ENCODE measurements at places on chromosomes 6 and 20.
A peak's percentile ranks its signal among the peaks of the same experiment; 100 is the strongest.

- peak; percentile 43 for DNase-seq
Measured at GRCh38 chr6:26240157-26241032, 124.6 kb upstream of the BTN3A2 start.

GRCh38 chr6:84258866-84259265 is 31.4 kb upstream of the CEP162 start:
- no peak for DNase-seq

DNA sequence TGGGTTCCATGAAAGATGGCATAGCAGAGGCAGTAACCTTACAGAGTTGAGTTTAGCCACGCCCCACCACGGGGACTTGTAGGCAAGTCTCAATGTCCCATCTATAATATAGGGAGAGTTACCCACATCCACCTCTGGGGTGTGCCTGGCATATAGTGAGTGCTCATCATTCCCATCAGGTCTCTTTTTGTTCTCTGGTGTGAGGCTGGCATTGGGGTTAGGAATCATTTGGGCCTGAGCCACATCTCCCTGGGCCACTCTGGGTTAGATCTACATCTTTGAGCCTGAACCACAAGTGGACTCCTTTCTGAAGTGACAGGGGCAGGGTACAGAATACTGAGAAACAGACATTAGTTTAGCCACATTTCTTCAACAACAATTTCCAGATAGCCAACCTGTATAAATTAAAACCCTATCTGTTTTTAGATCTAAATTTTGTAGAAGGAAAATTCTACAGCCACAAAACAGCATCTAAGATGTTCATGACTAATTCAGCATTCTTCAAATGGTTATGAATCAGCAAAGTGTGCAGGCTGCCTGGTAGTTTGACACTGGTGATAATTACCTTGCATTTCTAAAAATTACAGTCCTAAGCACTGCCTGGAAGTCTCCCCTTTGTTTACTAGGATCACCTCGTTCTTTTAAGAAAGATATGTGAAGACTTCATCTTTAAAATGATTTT is 20.1 kb downstream of the RNF24 start:
- no peak for DNase-seq

GRCh38 chr6:34568341-34569201 is 12.4 kb upstream of the SPDEF start:
- DNase-seq: no peak

- no peak for DNase-seq
Measured at GRCh38 chr6:167244064-167244960, 46.8 kb upstream of the UNC93A start.

DNA sequence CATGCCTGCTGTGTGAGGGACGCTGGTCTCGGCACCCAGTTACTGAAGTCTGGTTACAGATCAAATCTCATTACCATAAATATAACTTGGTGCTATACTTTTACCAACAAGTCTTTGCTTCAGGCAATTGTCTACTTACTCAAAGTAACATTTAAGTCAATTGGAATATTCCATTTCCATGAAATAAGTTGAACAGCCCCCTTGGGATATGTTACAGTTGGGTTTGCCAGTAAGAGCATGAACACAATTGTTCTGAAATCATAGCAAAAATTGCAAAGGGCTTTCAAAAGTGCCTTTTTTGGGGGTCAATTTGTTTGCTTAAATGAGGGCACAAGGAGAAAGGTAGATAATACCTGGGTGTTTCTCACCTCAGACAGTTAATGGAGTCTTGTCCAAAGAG is 170.9 kb upstream of the EXOC2 start:
- DNase-seq: no peak

DNA sequence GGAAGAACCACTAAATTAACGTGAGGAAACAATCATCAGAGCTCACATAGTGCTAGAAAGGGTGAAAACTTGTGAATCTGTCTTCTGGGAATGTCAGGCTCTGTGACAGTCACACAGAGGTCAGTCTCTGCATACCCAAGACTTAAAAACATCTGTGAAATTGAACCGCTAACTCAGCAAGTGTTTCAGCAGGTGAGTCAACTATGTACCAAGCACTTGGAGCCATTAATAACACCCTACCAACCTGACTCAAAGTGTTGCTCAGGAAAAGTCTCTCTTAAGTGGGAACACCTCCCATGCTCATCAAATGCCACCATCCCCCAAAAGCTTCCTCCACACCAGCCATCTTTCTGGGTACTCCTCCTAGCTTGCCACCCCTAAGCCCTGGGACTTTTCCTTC is 92.3 kb upstream of the CARMIL1 start:
- no peak for DNase-seq

GRCh38 chr6:105921781-105922180 is 164.4 kb upstream of the PRDM1 start:
- DNase-seq: no peak

- no peak for DNase-seq
Measured at GRCh38 chr6:16818992-16819626, 57.8 kb upstream of the ATXN1 start.

- no peak for DNase-seq
Measured at GRCh38 chr6:3749977-3750316, 1.6 kb downstream of the PXDC1 start.

- no peak for DNase-seq
Measured at GRCh38 chr6:56227071-56227879, 20.1 kb downstream of the COL21A1 start.

DNA sequence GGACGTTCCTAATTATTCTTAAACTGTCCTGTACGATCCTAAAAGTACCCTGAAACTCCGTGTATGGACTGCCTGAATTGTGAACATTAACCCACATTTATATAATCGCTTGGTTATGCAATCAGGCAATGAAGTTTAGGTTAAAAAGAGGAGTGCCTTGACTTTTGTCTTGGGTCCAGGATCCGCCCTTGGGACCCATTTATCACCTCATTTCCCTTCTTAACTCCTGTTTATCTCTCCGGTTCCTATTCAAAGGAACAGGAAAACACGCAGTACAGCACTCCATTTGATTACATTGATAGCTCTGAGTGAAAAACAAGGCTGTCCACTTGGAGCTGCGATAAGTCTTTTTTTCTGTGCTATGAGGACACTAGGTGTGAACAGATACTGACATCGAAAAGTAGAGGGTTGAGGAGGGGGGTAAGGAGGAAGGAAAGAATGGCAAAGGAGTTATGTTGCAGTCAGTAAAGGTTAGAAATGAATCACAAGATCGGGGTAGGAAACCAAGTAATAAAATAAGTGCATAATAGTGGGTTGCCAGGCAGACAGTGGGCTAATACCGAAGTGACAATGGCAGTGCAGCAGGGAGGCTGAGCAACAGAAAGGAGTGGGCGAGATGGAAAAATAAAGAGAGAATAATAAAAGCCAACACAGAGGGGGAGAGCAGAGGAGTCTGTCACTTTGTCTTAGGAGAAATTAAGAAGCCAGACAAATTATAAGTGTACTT is 15.9 kb upstream of the PCK1 start:
- DNase-seq: no peak

GRCh38 chr20:21570285-21570992 is 56.6 kb upstream of the NKX2-2 start:
- DNase-seq: no peak

DNA sequence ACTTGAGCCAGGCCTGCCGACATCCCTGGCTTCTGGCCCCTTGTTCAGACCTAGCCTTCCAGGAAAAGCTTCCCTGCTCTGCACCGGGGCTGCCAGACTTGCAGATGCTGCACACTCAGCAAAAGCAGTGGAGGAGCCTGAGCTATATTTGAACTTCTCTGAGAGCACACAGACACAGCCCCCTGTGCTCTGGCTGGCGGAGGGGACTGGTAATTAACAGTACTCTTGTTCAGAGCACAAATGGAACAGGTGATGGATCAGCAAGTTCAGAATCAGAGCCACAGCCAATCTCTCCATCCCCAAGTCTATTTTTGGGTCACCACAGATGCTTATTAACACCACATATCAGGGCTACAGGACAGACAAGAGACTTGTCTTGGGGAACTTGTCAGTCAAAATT is 27.6 kb upstream of the RIMS4 start:
- no peak for DNase-seq

- no peak for DNase-seq
Measured at GRCh38 chr20:23363257-23363649, 1.3 kb downstream of the GZF1 start.

- no peak for DNase-seq
Measured at GRCh38 chr6:133208183-133208755, 32.9 kb upstream of the EYA4 start.

DNA sequence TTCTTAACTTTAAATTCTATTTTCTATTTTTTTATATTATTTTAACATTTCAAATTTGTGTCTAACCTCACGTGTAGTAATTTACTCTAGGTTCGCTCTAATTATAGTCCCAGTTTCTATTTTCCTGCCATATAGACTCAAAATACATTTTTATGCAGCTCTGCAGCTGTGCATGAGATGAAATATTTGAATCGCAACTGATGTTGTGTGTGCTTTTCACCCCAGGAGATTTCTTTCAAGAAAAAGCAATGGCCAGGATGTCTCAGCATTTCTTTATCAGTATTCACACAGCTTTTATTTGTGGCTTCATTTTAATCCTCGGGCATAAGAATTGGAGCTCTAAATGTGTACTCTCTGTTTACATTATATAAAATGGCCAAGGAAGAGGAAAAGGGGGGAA is 157.6 kb downstream of the HDGFL1 start:
- no peak for DNase-seq

GRCh38 chr6:108380876-108381275 is 86.0 kb downstream of the AFG1L start:
- DNase-seq: no peak

GRCh38 chr6:101489456-101489855 is 95.9 kb downstream of the GRIK2 start:
- DNase-seq: no peak

DNA sequence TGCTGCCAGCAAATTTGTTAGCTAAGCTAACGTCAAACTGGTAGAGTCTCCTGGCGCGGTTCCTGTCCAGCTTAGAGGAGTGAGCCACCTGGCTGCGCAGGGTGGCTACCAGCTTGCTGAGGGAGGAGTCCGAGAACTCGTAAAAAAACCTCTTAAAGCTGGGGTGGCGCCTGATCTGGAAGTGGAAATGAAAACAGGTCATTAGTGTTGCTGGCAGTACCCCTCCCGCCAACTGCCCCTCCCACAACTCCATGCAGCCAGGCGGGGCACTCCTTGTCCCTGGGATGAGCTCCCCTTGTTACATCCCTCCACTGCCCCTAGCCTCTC is 17.3 kb downstream of the BNIP5 start:
- DNase-seq: no peak

DNA sequence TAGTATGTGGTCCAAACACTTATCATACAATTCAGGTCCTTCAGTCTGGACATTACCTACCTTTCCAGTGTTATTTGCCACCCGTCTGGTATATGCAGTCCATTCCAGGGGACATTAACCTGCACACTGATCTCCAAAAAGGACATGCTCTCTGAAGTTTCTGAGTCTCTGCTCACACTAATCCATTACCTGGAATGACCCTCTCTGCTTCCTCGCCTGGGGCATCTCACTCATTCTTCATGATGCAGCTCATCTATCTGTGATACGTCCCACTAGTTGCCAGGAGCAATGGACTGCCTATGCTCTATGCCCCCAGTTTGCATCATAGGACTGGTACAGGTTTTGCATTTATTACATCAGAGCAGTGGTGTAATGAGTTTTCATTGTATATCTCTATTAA is 5.9 kb upstream of the TUBB2B start:
- DNase-seq: no peak

- DNase-seq: no peak
Measured at GRCh38 chr20:56368351-56369134, 9.8 kb downstream of the FAM210B start.

GRCh38 chr6:21744331-21744730 is 150.8 kb downstream of the SOX4 start:
- no peak for DNase-seq

DNA sequence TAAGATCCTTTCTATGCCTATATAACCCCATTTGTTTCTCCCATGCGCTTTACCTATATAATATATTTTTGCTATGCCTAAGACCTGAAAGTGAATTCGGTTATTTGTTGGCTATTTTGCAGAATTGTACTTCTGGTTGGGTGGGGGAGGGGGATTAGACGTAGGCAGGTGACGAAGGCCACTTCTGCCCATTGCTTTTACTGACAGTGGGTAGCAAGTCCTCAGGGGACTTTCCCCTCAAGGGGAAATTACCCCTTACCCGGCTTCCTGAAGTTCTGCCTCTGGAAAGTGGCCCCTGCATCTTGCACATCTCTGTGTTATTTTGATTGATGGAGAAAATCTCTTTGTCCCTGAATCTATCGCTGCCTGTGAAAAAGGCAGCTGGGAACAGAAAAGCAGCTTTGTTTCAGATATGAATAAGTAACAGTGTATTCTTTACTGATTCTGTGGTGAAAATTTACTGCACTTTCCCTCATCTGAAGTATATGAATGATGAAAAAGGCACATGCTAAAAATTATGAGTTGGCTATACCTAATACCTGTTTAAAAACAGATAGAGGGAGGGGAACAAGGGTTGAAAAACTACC is 133.9 kb downstream of the UTRN start:
- no peak for DNase-seq

DNA sequence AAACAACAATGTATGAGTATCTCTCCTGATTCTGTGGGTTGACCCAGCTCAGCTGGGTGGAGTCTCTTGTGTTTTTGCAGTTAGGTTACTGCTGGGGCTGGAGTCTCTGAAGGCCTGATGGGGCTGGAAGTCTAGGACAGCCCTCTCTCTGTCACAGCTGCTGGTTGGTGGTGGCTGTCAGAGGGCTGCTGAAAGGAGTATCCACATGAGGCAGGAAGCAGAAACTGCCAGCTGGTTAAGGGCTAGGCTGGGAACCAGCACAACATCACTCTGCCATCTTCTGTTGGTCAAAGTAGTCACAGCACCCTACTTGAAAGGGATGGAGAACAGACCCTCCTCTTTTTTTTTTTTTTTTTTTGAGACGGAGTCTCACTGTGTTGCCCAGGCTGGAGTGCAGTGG is 10.0 kb upstream of the PACSIN1 start:
- DNase-seq: no peak

DNA sequence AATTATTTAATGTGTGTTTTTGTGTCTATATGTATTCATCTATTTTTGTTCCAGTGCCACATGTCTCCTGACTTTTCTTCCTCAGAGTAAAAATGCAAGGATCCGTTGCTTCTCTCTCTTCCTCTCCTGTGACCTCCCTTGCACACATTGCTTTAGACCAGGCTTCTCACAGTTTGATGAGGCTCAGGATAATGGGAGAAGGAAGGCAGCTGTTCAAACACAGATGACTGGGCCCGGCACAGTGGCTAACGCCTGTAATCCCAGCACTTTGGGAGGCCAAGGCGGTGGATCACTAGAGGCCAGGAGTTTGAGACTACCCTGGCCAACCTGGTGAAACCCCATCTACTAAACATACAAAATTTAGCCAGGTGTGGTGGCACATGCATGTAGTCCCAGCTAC is 241.9 kb downstream of the SAMD5 start:
- no peak for DNase-seq

DNA sequence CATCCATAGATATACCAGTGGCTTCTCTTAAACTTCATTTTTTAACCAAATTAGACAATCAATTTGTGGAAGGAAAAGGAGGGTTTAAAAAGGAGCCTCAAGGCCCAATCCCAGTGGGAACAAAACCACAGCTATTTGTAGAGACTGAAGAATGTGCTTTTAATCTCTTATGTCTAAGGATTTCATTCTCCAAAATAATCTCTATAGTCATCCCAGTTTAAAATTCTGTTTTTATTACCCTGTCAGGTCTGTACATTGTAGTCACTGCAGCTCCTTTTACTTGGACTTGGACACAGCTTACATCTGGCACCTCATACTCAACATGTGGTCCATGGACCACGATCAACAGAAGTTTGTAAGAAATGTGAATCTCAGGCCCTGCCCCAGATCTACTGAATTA is 152.1 kb upstream of the STMND1 start:
- no peak for DNase-seq

Data from activated CD4-positive, alpha-beta T cell treated with anti-CD3 and anti-CD28 coated beads for 24 hours (primary cell).